Right renal pelvis (tissue), 4 donors: ENCODE measurements at places on chromosomes 6 and 20. TPM values are rescaled to one million over a fixed set of nuclear protein-coding genes. Genes with fewer than 3 reads are reported as not detected.

DNA sequence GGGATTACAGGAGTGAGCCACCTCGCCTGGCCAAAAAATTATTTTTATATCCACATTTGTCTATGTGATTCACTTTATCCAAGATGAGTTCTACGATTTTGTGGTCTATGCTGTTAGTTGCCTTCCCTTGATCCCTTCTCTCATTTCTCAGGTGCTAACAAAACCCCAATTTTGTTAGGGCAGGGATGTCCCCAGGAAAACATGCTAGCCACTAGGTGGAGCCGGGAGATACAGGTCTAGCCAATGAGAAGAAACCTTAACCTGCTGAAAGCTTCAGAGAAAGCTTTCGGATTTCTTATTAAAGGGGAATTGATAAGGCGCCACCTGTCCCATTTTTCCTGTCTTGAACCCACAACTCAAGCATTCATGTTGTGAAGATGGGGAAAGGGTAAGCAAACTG, 167.4 kb upstream of the OLIG3 start:
- no peak for DNase-seq

DNA sequence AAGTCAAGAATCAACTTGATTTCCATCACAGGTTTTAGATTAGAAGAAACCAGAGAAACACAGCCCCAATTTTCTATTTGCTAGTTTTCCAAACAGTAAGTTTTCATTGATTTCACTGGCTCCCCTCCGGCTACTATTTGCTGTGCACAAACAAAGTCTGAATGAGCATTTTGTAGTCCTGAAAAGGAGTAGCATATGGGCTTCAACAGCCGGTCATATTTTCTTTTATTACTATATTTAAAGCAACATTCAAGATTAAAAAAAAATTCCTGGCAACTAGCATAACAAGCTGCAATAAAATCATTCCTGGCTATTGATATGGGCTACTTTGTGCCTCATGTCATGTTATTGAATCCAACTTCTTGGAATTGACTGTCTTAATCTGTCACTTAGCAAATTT, 48.3 kb downstream of the CARMIL1 start:
- DNase-seq = no peak

- DNase-seq = peak; percentile 73
Observed at GRCh38 chr20:19275630-19276071, 63.2 kb downstream of the SLC24A3 start.

GRCh38 chr20:44187054-44187771, at the start of gene JPH2:
Gene JPH2 (minus strand): TSS chr20:44187188. CDS start chr20:44186705, 483 bp downstream.
- DNase-seq = no peak

GRCh38 chr6:117495869-117496268, 13.4 kb downstream of the DCBLD1 start:
- DNase-seq = no peak

- DNase-seq = no peak
Observed at GRCh38 chr20:35451295-35451694, 4.1 kb upstream of the CEP250 start.

DNA sequence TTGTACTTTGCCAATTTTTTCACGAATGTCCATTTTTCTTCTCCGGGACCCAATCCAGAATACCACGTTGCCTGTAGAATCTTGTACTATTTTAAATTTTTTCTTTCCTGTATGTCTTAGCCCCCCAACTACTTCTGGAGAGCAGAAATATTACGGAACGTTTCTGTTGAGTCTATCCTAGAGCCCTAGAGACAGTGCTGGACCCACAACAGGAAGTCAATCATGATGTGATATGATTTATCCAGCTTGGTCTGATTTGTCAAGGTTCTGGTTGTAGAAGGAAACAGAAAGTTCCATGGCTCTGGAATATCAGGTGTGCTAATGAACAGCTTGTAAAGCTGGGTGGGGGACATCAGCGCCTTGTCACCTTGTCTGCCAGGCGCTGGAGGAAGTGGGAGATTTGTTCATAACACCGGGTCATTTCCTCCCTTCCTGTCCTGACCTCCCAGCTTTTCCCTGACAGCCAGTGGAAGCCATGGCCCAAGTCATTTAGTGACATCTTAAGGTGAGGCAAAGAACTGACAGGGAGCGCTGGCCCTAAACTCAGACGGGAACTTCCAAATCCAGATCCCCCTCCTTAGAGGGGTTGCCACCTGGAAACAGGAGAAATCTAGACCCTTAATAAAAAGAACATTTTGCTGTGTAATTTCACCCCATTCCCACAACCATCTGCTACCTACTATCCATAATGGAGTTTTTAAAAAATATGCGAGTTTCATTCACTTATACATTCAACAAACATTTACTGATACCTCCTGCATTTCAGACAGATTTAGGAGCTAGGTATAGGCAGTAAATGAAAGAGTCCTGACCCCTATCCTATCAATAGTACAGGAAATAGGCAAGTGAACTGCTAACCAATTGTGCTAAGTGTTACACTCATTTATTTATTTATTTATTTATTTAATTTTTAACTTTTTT, 130.5 kb downstream of the ZFP64 start:
- peak; percentile 28 for DNase-seq

DNA sequence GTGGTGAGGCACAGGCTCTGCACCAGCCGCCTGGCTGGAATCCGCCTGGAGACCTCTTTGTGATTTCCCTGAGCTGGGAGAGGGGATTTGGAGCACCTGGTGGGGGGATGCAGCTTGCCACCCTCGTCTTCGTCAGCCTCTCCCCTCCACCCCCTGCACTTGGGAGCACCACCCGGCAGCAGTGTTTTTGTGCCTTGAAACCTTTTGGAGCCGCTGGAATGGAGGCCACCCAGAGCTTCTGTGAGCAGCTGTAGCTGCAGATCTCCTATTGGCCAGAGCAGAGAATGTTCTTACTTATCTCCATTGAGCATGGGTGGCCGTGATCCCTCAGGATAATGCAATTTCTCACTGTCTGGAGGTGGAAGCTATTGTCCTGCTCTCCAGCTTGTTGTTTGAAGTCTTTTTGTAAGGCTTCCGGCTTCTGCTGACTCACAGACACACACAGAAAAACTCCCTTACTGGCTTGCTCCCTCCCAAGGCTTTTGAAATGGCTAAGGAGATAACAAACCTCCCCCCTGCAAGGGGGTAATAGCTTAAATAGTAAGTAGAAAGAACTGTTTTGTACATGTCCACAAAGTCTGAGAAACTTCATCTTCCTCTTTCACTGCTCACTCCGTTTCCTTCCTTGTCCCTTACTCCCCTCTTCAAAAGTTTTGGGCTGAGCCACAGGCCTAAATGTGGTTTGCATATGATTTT, 271.2 kb downstream of the PRL start:
- DNase-seq = no peak

- no peak for DNase-seq
Observed at GRCh38 chr6:145028144-145028818, 707.0 kb downstream of the EPM2A start.

DNA sequence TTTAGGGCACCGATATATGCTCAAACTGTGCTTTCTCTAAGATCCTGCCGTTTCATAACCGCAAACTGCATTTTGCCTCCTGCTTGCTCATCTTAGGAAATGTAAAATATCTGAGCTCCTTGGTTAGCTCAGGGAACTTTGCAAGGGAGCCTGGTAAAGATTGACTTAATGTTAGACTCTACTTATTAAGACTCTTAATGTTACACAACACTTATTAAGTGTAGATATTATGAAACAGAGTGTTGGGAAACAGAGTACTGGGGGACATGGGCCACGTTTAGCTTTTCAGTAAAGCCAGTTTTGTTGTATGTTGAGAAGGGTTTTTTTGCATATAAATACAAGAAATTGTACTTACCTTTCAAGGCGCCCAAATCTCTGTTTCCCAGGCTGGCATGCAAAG, 1.9 kb downstream of the LTV1 start:
- no peak for DNase-seq

DNA sequence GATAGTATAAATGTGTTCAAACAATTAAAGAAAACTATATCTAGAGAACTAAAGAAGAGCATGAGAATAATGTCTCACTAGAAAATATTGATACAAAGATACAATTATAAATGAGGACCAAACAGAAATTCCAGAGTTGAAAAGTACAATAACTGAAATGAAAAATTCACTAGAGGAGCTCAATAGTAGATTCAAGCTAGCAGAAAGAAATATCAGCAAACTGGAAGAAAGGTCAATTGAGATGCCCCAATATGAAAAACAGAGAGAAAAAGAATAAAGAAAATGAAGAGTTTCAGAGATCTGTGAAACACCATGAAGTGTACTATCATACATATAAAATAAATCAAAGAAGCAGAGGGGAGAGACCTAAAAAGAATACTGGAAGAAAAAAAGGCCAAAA, 18.0 kb upstream of the BRPF3 start:
- DNase-seq = no peak

- DNase-seq = no peak
Observed at GRCh38 chr20:57229490-57229889, 37.0 kb downstream of the BMP7 start.

- DNase-seq = no peak
Observed at GRCh38 chr6:125597411-125598253, 151.8 kb upstream of the HEY2 start.

DNA sequence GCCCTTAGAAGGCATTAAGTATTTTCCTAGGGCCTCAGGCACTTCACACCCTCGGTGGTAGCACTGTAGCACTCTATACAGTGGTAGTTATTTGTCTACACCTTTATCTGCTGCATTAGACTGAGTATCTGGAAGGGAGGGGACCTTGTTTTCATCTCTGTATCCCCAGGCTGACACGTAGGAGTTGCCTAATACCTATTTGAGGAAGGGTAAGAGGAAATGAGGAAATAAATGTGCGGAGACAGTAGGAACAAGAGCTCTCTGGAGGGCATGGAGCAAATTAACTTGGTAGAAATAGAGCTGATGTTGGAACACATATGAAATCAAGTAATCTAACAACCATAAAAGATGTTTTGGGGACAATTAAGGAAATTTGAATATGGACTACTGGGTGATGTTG, 3.9 kb downstream of the CNPY3 start:
- no peak for DNase-seq

DNA sequence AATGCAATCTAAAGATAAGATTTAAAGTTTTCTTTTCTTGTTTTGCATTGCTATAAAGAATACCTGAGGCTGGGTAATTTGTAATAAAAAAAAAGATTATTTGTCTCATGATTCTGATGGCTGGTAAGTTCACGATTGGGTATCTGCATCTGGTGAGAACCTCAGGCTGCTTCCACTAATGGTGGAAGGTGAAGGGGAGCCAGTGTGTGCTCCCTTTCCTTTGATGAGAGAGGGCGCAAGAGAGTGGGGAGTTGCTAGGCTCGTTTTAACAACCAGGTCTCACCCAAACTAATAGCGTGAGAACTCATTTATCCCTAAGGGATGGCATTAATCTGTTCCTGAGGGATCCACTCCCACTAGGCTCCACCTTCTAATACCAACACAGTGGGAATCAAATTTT, 353.2 kb downstream of the BTBD3 start:
- no peak for DNase-seq

- no peak for DNase-seq
Observed at GRCh38 chr20:35952480-35953386, 1.6 kb downstream of the SCAND1 start.

The TPD52L1 gene
- polyA plus RNA-seq = 83.5 TPM

The FABP7 gene
- 0.21 TPM for polyA plus RNA-seq

The OR2J2 gene
- polyA plus RNA-seq = not detected

The RFX6 gene
- not detected for polyA plus RNA-seq

The CCM2L gene
- 8.5 TPM for polyA plus RNA-seq

The DYNLT2 gene
- 9.6 TPM for polyA plus RNA-seq

The TULP4 gene
- 16.4 TPM for polyA plus RNA-seq

The EYA2 gene
- 0.76 TPM for polyA plus RNA-seq

The RIMS1 gene
- polyA plus RNA-seq = 2.1 TPM

The TRMT6 gene
- 19.3 TPM for polyA plus RNA-seq

The HLA-DQA1 gene
- 6.7 TPM for polyA plus RNA-seq

The TMEM30A gene
- 148 TPM for polyA plus RNA-seq

The UBE2V1 gene
- 154 TPM for polyA plus RNA-seq
